RCC 7860 (cell line): ENCODE measurements at places on chromosomes 2 and 18.

DNA sequence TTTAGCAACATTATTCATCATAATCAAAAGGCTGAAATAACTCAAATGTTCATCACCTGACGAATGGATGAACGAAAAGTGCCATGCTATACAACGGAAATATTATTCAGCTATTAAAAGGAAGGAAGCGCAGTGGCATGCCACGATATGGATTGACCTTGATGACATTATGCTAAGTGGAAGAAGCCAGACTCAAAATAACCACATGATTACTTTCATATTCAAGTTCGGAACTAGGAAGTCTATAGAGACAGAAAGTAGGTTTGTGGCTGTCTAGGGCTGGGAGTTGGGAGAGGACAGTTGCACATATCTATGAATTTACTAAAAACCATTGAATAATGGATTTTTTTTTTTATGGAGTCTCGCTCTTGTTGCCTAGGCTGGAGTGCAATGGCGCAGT is 13.4 kb upstream of the PDIA6 start:
- DNase-seq, result no peak

DNA sequence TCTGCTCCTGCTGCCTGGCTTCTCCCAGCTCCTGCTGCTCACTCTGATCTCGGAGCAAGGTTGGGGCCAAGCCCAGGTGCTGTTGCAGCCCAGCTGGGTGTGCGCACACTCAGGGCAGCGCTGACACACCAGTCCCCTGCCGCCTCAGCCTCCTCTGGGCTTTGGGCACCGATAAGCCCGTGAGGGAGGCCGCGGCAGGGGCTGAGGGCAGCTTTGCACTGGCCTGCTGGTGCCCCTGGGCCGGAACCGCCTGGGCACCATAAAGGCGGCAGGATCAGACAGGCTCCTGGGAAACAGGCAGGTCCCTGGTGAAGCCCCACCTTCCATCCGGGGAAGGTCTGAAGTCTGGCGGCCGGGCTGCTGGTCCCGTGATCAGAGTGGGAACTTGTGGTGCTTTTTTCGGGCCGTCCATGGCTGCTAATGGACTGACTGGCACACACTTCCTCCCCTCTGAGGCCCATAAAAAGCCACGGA is 14.1 kb upstream of the EML6 start:
- no peak for DNase-seq

GRCh38 chr18:77135339-77136075 is 2.9 kb upstream of the MBP start:
- no peak for DNase-seq

- DNase-seq, result peak; percentile 91
Observed at GRCh38 chr2:226580403-226580802, 219.2 kb downstream of the IRS1 start.
